HepG2 (cell line): ENCODE measurements at places on chromosomes 13 and 19.
A peak's percentile ranks its signal among the peaks of the same experiment; 100 is the strongest.

- no peak for DNase-seq
Measured at GRCh38 chr19:16861011-16861410, 27.8 kb upstream of the F2RL3 start.

DNA sequence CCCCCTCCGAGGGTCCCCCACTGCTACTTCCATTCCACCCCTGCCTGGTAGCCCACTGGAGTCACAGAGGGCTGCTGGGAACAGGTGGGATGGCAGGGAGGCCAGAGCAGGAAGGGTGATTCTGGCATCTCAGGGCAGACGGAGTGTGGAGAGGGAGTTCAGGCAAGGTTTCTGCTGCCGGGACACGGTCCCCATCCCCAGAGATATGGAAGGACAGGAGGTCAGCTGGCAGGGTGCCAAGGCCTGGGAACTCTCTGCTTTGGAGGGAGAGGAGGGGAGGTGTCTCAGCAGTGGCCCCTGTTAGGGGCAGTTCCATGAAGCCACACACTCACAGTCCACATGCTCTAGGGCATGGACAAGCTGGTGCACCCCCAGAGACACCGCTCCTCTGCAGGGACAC, 68.1 kb downstream of the CHST8 start:
- no peak for DNase-seq

- no peak for DNase-seq
Measured at GRCh38 chr13:63541336-63541735, 2125.7 kb upstream of the PCDH20 start.

GRCh38 chr13:33229446-33230177, 55.9 kb downstream of the STARD13 start:
- peak; percentile 92 for DNase-seq

GRCh38 chr19:4660993-4661392, 9.1 kb downstream of the MYDGF start:
- DNase-seq, result no peak

DNA sequence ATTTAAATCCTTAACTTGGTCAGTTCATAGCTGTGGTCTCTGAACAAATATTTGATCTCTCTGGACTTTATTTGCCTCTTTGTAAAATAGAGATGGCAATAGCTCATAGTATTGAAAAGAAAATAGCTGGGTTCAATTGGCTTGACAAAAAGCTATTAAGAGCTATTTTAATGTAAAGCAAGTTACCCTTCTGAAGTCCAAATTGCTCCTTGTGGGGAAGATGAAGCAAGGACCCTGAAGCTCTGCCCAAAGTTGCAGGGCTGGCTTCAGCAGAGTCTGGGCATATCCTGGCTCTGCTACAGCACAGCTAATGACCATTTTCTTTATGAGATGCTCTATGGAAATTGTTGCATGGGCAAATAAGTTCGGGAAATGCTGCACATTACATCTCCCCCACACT, 484.5 kb downstream of the TDRD3 start:
- no peak for DNase-seq

DNA sequence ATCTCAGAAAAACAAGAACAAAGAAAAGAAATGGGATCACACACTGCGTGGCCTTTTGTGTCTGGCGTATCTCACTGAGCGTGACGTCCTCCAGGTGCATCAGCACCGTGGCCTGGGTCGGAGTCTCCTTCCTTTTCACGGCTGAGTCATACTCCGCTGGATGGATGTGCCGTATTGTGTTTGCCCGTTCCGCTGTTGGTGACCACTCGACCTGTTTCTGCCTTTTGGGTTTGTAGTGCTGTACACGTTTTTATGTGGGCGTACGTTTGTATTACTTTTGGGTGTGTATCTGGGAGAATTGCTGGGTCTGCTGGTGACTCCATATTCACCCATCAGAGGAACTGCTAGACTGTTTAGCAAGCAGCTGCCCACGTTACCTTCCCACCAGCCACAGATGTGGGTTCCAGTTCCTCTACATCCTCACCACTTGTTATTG, 11.4 kb downstream of the ARID3A start:
- no peak for DNase-seq

- no peak for DNase-seq
Measured at GRCh38 chr13:110065780-110066179, 241.2 kb downstream of the COL4A1 start.

- no peak for DNase-seq
Measured at GRCh38 chr13:41384749-41385503, 72.4 kb upstream of the RGCC start.

DNA sequence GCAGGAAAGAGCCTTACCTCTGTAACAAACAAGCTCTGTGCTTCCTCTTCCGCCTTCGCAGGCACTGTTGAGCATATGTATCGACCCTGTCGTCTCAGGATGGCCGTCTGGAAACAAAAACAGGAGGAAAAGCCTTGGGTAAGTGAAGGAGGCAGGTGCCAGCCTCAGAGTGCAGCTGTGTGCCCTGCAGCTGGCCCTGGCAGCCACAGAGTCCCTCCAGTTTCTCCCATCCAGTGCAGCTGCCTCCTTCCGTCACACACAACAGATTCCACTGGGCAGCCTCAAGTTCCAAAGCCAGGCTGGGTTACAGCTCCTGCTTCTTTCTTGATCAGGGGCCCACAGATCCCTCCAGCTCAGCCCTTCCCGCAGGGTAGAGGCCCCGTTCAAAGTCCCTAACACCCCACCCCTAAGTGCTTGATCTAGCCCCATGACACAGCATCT, 47.7 kb downstream of the DOCK9 start:
- DNase-seq, result no peak

DNA sequence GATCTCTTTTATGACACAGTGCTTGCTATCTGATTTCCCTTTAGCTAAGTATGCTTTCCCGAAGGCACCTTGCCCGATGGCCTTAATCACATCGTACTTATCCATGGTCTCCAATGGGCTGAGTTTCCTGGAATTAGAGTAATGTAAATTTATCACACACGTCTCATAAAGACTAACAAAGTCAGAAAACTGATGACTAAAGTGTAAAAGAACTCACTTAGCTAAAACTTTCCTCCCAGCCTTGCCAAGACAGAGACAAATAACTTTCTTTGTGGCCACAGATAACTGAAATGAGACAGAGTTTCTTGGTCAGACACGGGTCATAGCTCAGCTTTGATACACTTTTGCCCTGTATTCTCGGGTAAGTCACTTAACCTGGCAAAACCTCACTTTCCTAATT, 1.5 kb downstream of the NEK5 start:
- DNase-seq, result no peak
